Ovary (tissue), 10 donors: ENCODE measurements at places on chromosomes 3 and 15. TPM values are rescaled to one million over a fixed set of nuclear protein-coding genes. Genes with fewer than 3 reads are reported as not detected.

TLE3 gene
- total RNA-seq = 65.0 TPM

CCDC39 gene
- 0.69 TPM for total RNA-seq

OXTR gene
- 14.9 TPM for total RNA-seq

ACP3 gene
- 11.3 TPM for total RNA-seq

GOLGA8K gene
- total RNA-seq = 0.81 TPM

RAB11A gene
- 139 TPM for total RNA-seq

C3orf20 gene
- total RNA-seq = not detected

TNNC1 gene
- total RNA-seq = 0.85 TPM

NOX5 gene
- total RNA-seq = 1.5 TPM

DNAH12 gene
- total RNA-seq = 1.0 TPM

ABI3BP gene
- total RNA-seq = 114 TPM

GOLGA8M gene
- total RNA-seq = 7.6 TPM

GOLGA8J gene
- not detected for total RNA-seq

TEX9 gene
- 11.7 TPM for total RNA-seq

SCAANT1 gene
- total RNA-seq = not detected

CCNB2 gene
- total RNA-seq = 1.1 TPM

MYZAP gene
- total RNA-seq = 5.5 TPM

MKRN3 gene
- not detected for total RNA-seq

SLC24A5 gene
- not detected for total RNA-seq

PRTG gene
- 8.9 TPM for total RNA-seq

HHATL gene
- total RNA-seq = 0.79 TPM

CBLB gene
- total RNA-seq = 38.4 TPM

HPS3 gene
- total RNA-seq = 15.8 TPM

ZFAND6 gene
- total RNA-seq = 59.4 TPM

CCDC50 gene
- 71.1 TPM for total RNA-seq

TAGLN3 gene
- not detected for total RNA-seq

XYLB gene
- total RNA-seq = 7.0 TPM

RAB6B gene
- 0.50 TPM for total RNA-seq

TRPM1 gene
- total RNA-seq = not detected

CCDC54 gene
- total RNA-seq = not detected

SLC15A2 gene
- total RNA-seq = 0.61 TPM

PPIB gene
- 367 TPM for total RNA-seq

C2CD4A gene
- 0.13 TPM for total RNA-seq

CCNDBP1 gene
- total RNA-seq = 28.3 TPM

ATP13A3 gene
- 57.3 TPM for total RNA-seq

P3H2 gene
- 24.2 TPM for total RNA-seq

IL17RD gene
- total RNA-seq = 21.8 TPM

TRPC1 gene
- 20.2 TPM for total RNA-seq

UROC1 gene
- 0.12 TPM for total RNA-seq

GOLGA8S gene
- 0.68 TPM for total RNA-seq

CD96 gene
- 0.25 TPM for total RNA-seq

PAK2 gene
- total RNA-seq = 24.2 TPM

ADAMTS7 gene
- 6.1 TPM for total RNA-seq

P4HTM gene
- total RNA-seq = 54.0 TPM

TNFSF10 gene
- total RNA-seq = 12.7 TPM

CELF6 gene
- 5.0 TPM for total RNA-seq

ASB14 gene
- not detected for total RNA-seq

ANXA2 gene
- 118 TPM for total RNA-seq

SLC30A4 gene
- total RNA-seq = 10.9 TPM

CLRN1 gene
- total RNA-seq = not detected

ITIH1 gene
- total RNA-seq = 0.79 TPM

AMT gene
- 15.0 TPM for total RNA-seq

CPNE4 gene
- not detected for total RNA-seq

PDIA3 gene
- 93.6 TPM for total RNA-seq

KIF23 gene
- 2.6 TPM for total RNA-seq

HIGD2B gene
- total RNA-seq = not detected
